ENCODE measurements at places on chromosomes 7 and 10. TPM values are rescaled to one million over a fixed set of nuclear protein-coding genes. Genes with fewer than 3 reads are reported as not detected.

DNA sequence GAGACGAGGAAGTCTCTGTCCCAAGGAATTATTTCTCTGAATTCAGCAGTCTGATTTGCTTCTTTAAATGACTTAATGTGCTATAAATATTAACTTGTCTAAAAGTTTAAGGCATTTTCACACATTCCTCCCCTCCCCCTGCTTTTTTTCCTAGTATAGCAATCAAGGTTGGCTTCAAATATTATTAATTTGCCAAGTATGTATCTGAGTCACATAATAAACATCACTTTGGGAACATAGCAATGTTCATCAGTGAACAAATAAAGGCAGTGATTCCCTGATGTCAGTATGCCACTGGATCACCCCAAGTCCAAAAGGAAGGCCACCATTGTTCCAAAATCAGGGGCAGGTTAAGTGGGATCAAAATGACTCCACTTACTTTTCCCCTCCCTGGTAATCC lies 40.5 kb downstream of the PDE6C start:
- no peak overlapping the region for H3K4me3 ChIP-seq
- H3K4me1 ChIP-seq: no peaks in the 10 kb centered on the region
- no peak for DNase-seq
- no peaks in the 10 kb centered on the region for H3K36me3 ChIP-seq

GRCh38 chr7:20747001-20747400 lies 39.7 kb downstream of the SP8 start:
- H3K36me3 ChIP-seq: no peaks in the 10 kb centered on the region
- H3K27ac ChIP-seq: no peak overlapping the region
- H3K4me1 ChIP-seq: no peaks in the 10 kb centered on the region
- no peak overlapping the region for H3K4me3 ChIP-seq
- DNase-seq: no peak
- H3K27me3 ChIP-seq: no peaks in the 10 kb centered on the region

- DNase-seq: no peak
- no peaks in the 10 kb centered on the region for H3K36me3 ChIP-seq
- H3K27me3 ChIP-seq: peaks cover 7% of the 10 kb centered on the region
- no peaks in the 10 kb centered on the region for H3K4me1 ChIP-seq
Measured at GRCh38 chr7:8371742-8372141, 61.7 kb upstream of the NXPH1 start.

- H3K4me3 ChIP-seq: no peak overlapping the region
- peaks cover 13% of the 10 kb centered on the region for H3K27me3 ChIP-seq
- DNase-seq: no peak
Measured at GRCh38 chr10:78843495-78843894, 225.3 kb upstream of the ZMIZ1 start.

MPLKIP gene
- total RNA-seq: 38.9 TPM

GNAT3 gene
- total RNA-seq: not detected

All from activated CD8-positive, alpha-beta memory T cell treated with anti-CD3 and anti-CD28 coated beads, Interleukin-2, amount 10 ng/mL, durations not matched to agents 7 days and 5 days (primary cell).